A172 (cell line): ENCODE measurements at places on chromosomes 2 and 18. TPM values are rescaled to one million over a fixed set of nuclear protein-coding genes. Genes with fewer than 3 reads are reported as not detected.

DNA sequence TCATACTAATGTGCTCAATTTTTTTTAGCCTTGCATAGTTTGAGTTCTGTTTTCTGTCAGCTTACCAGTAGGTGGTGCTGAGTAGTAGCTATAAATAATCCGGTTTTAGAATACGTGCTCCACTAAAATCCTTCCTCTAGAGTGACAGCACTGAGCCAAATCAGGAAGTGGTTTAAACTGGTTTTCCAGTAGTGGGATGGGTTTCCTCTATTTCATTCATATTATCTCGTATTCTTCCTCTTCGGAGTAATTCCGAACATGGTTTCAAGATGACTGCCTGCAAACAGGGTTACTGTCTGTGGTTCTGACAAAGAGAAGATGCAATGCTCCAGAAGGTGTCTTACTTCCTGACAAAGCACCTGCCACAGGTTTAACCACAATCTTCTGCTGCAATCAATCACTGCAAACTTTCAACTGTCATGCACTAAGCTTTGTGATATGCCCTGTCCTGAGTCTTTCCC lies 496.9 kb upstream of the VRK2 start:
- DNase-seq = peak; percentile 17

DNA sequence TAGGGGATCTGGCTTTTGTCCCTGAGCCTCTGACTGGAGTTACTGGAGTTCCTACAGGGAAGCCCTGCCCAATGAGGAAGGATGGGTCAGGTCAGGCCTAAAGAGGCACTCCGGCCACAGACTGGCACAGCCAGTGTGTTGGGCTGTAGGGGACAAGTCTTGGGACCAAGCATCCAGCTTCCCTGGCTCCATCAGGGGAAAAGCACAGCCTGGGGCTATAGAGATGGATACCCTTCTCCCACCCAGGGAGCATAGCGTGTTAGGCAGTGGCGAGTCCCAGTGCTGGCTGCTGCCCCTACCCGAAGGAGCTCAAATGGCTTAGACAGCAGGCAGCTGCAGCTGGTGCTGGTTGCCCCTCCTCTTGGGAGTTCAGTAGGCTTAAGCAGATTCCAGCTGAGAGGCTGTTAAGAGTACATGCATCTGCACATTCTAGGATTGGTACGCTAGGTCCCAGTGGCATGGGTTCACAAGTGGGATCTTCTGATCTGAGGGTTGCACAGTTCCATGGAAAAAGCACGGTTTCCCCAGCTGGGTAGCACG lies 111.4 kb downstream of the DCDC2C start:
- no peak for DNase-seq

DNA sequence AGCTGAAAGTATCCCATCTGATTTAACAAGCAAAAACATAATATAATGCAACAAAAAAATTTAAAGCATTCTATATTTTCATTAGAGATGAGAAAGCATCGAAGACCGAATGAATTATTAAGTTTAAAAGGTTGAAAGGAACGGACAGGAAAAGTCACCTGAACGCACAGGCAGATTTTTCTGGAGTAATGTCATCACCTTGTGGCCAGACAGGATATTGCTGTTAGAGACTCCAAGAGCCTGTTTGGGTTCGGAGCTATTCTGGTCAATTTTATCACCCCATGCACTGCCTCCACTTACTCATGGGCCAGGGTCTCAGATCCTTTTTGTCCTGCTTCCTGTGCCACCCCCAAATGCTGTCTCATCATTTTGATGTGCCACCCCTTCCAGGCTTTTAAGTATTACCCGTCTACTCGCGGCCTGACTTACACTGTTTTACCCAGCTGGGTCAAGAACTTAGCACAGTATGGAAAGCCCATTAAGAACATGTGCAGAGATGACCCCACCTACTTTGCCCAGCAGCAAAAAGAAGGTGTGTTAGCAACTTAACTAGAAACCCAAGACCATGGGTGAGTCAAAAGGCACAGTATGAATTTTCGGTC lies 27.3 kb downstream of the GKN2 start:
- peak; percentile 65 for DNase-seq

- no peak for DNase-seq
These were observed 3.7 kb upstream of the INSIG2 start for GRCh38 chr2:118084491-118085089.

- DNase-seq = no peak
These were observed 9.2 kb downstream of the SLC4A5 start for GRCh38 chr2:74333896-74334586.

DNA sequence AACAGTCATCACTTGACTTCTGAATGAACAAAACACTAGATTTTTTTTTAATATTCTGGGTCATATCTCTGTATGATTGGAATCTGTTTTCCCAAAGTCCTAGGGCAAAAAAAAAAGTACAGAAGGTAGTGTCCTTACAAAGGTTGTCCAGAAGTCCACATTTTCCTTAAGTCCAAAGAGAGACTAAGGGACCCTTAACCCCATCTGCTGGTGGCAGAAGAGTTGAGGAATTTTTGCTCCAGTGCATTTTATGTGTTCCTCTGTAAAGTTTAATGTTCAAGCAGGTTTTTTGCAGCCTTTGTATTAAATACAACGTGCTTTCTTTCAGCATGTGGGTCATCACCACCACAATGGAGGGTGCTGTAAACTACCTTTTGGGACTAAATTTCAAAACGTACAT lies 215.9 kb downstream of the SP3 start:
- peak; percentile 45 for DNase-seq

DNA sequence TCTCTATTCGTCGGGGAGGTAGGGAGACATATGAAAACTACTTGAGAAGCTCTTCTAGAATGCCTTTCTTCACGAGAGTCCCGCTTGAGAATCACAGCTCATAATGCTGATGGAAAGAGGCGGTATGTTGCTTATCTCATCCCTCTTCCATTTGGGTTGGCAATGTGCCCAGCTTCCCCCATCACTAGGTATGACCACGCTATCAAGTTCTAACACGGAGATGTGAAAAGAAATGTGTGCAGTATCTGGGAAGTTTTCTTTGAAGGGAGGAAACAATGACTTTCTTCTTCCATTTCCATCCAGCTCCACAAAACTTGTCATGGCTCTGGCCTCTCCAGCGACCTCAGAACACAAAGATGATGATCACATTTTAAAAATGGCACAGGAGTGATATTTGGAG lies 742.4 kb downstream of the DCDC2C start:
- no peak for DNase-seq

GRCh38 chr18:8341481-8342230 lies 267.6 kb upstream of the RAB12 start:
- DNase-seq = peak; percentile 59

DNA sequence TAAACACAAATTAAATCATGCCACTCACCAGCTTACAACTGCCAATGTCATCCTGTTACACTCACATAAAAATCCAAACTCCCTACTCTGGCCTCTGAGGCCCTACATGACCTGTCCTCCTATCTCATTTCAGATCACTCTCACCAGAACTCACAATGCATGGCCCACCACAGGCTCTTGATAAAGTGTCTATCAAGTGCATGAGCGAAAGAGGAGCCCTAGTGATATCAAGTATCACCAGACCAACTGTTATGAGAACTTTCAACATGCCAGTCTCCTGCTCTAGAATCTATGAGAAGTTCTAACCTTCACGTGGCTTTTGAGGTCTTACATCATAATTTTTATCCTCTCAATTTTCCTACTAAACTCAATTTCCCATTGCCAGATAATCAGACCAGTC lies 76.4 kb upstream of the CD226 start:
- no peak for DNase-seq

TMEM198 gene
- 1.4 and 2.2 TPM in 2 replicates for total RNA-seq

HMSD gene
- 0.12 TPM in 1 of 2 replicates, not detected in the other for total RNA-seq

KRTCAP3 gene
- total RNA-seq = not detected in 2 replicates

UGT1A1 gene
- total RNA-seq = not detected in 2 replicates

BCL11A gene
- total RNA-seq = not detected in 2 replicates

IL1F10 gene
- total RNA-seq = not detected in 2 replicates

GAREM2 gene
- 3.8 and 5.3 TPM in 2 replicates for total RNA-seq

CXCR1 gene
- total RNA-seq = not detected in 2 replicates
